ENCODE measurements at places on chromosomes 16 and 17.

GRCh38 chr17:61183793-61184192 is 215.8 kb upstream of the TBX2 start:
- no peaks in the 10 kb centered on the region for H3K27me3 ChIP-seq
- no peak overlapping the region for H3K4me3 ChIP-seq
- no peaks in the 10 kb centered on the region for H3K36me3 ChIP-seq

DNA sequence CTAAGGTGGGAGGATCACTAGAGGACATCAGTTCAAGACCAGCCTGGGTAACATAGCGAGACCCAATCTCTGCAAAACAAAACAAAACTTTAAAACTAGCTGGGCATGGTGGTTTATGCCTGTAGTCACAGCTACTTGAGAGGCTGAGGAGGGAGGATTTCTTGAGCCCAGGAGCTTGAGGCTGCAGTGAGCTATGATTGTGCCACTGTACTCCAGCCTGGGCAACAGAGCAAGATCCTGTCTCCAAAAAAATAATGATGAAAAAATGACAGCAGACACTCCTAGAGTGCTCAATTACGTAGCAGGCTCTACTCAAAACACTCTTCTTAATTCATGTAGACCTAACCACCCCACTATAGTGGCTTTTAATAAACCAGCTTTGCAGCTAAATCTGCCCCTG is 12.9 kb downstream of the ERN2 start:
- H3K27me3 ChIP-seq: no peaks in the 10 kb centered on the region
- no peaks in the 10 kb centered on the region for H3K4me1 ChIP-seq
- no peak overlapping the region for H3K4me3 ChIP-seq
- H3K27ac ChIP-seq: no peak overlapping the region
- no peak for DNase-seq
- H3K36me3 ChIP-seq: no peaks in the 10 kb centered on the region

DNA sequence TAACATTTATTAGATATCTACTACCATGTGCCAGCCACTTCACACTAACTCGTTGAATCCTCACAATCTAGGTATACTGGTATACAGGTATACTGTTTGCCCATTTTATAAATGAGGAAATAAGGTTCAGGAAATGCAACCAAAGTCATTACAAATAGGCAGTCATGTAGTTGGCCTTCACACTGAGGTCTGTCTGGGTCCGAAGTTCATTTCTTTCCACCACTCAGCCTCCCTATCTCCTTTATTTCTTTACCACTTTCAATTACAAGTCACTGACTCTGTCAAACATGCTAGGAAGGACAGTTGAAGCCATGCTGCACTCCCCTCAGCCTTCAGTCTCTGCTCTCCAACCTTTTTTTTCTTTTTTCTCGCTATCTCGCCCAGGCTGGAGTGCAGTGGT is 20.7 kb upstream of the SIAH1 start:
- peaks cover 28% of the 10 kb centered on the region for H3K4me1 ChIP-seq
- H3K27me3 ChIP-seq: no peaks in the 10 kb centered on the region
- H3K36me3 ChIP-seq: no peaks in the 10 kb centered on the region
- H3K4me3 ChIP-seq: no peak overlapping the region
- no peak overlapping the region for H3K27ac ChIP-seq
- no peak for DNase-seq

GRCh38 chr17:75404731-75405364 is 630 bp downstream of the GRB2 start:
- peak overlapping the region; percentile 92 for H3K4me3 ChIP-seq
- peaks cover 14% of the 10 kb centered on the region for H3K4me1 ChIP-seq
- H3K36me3 ChIP-seq: no peaks in the 10 kb centered on the region

- no peak overlapping the region for H3K27ac ChIP-seq
- H3K36me3 ChIP-seq: no peaks in the 10 kb centered on the region
- DNase-seq: no peak
- no peak overlapping the region for H3K4me3 ChIP-seq
- no peaks in the 10 kb centered on the region for H3K4me1 ChIP-seq
Observed at GRCh38 chr17:61809816-61810392, 53.4 kb downstream of the BRIP1 start.

- H3K4me3 ChIP-seq: no peak overlapping the region
- H3K4me1 ChIP-seq: peaks cover 22% of the 10 kb centered on the region
- DNase-seq: peak; percentile 73
- no peaks in the 10 kb centered on the region for H3K36me3 ChIP-seq
- peak overlapping the region; percentile 32 for H3K27ac ChIP-seq
- no peaks in the 10 kb centered on the region for H3K27me3 ChIP-seq
Observed at GRCh38 chr16:14193316-14193871, 122.3 kb downstream of the MRTFB start.

- no peaks in the 10 kb centered on the region for H3K27me3 ChIP-seq
- no peak overlapping the region for H3K4me3 ChIP-seq
- H3K27ac ChIP-seq: no peak overlapping the region
- DNase-seq: no peak
- H3K36me3 ChIP-seq: no peaks in the 10 kb centered on the region
- no peaks in the 10 kb centered on the region for H3K4me1 ChIP-seq
Observed at GRCh38 chr17:17403899-17404576, 72.8 kb upstream of the MED9 start.

DNA sequence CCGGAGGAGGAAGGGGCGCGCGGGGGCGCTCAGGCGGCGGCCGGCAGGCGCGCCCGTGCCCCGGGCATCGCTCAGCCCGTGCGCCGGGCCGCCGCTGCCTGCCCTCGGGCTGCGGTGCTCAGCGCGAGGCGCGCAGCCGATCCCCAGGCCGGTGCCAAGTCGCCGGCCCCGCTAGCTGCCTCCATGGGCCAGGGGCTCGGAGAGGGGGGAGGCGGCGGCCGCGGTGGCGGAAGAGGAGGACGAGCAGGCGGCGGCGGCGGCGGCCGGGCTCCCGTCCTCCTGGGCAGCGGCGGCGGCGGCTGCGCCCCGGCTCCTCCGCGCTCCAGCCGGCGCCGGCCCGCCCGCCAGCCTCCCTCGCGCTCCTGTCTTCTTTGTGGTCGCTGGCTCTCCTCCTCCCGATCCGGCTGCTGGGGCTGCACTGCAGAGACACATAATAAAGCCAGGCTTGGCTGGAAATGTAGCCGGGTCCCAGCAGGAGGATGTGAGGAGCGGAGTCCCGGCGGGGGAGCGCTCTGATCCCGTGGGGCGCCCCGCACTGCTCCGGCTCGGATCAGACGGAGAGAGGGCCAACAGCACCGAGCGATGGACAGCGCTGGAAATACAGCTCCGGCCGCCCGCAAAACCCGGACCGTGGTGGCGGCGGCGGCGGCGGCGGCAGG is 889 bp upstream of the ZNF423 start:
- peak; percentile 73 for DNase-seq
- H3K27ac ChIP-seq: no peak overlapping the region
- peaks cover 23% of the 10 kb centered on the region for H3K4me1 ChIP-seq

- H3K4me3 ChIP-seq: no peak overlapping the region
- peaks cover 39% of the 10 kb centered on the region for H3K4me1 ChIP-seq
- H3K36me3 ChIP-seq: no peaks in the 10 kb centered on the region
- H3K27me3 ChIP-seq: no peaks in the 10 kb centered on the region
Observed at GRCh38 chr17:19705771-19706770, 10.3 kb downstream of the SLC47A2 start.

DNA sequence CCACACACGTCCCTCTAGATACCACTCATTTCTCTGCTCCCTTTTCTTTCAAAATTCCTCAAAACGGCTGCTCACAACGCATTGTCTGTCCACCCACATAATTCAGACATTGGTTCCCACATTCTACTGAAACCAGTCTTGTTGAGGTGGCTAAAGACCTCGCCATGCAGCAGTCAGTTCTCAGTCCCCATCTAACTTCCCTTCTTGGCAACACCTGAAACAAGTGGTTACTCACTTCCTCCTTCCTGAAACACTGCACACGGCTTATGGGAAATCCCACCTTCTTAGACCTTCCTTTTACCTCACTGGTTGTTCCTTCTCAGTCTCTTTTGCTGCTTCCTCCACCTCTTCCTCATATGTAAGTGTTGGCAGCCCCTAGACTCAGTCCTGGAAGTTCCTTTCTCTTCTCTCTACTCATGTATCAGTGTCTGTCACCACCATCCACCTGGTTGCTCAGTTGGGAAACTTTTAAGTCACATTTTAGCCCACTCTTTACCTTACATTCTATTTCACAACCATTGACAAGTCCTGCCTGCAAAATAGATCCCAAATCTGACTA is 277.1 kb downstream of the CEP112 start:
- DNase-seq: no peak
- no peaks in the 10 kb centered on the region for H3K36me3 ChIP-seq
- H3K4me1 ChIP-seq: peaks cover 3% of the 10 kb centered on the region
- H3K4me3 ChIP-seq: no peak overlapping the region

DNA sequence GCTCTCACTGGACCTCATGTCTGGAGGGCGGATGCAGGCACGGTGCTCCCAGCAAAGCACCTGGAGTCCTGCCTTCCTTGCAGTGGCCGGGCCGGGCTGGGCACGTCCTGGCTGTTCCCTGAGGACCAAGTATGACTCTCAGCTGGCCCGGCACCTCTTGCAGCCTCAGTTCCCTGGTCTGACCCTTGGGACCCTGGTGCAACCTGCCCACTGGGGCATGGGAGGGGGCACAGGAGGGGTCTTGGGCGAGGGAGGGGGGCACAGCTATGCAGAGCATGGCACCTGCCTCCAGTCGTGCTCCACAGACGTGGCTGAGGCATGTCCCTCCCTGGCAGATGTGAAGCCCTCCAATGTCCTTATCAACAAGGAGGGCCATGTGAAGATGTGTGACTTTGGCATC is 19.6 kb downstream of the MAP2K3 start:
- no peaks in the 10 kb centered on the region for H3K27me3 ChIP-seq
- peaks cover 55% of the 10 kb centered on the region for H3K36me3 ChIP-seq
- no peak overlapping the region for H3K4me3 ChIP-seq
- H3K4me1 ChIP-seq: no peaks in the 10 kb centered on the region

DNA sequence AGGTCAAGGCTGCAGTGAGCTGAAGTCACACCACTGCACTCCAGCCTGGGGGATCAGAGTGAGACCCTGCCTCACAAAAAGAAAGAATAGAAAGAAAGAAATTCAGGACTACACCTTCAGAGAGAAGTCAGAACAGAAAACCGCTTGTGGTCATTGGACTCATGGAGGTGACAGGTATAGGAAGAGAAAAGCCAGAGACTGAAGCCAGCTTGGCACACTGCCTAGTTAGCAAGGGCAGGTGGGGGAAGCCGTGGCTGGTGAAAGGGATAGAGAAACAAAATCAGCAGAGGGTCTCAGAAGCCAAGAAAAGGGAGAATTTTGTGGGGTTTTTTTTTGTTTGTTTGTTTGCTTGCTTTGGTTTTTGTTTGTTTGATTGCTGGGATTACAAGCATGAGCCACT is 32.9 kb upstream of the SKAP1 start:
- no peaks in the 10 kb centered on the region for H3K27me3 ChIP-seq
- H3K27ac ChIP-seq: no peak overlapping the region
- DNase-seq: no peak
- H3K4me3 ChIP-seq: no peak overlapping the region
- no peaks in the 10 kb centered on the region for H3K4me1 ChIP-seq

- peaks cover 8% of the 10 kb centered on the region for H3K36me3 ChIP-seq
- peaks cover 53% of the 10 kb centered on the region for H3K4me1 ChIP-seq
- DNase-seq: peak; percentile 85
Observed at GRCh38 chr17:15262291-15263205, 2.6 kb downstream of the PMP22 start.

DNA sequence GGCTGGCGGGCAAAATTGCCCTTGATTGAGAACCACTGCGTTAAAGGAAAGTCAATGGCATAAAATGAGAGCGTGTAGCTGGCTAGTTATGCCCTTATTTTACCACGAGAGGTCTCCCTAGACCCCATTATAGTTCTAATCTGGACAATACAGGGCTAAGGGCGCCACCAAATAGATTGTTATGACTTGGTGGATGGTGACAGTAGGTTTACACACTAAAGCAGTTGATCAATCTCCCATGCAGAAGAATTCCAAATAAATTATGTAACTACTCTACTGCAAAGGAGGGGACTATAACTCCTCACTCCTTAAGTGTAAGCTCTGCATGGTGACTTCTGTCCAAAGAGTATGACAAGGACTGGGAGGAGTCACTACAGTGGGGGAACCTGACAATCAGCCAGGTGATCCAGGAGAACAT is 20.4 kb upstream of the YPEL2 start:
- no peaks in the 10 kb centered on the region for H3K27me3 ChIP-seq
- DNase-seq: peak; percentile 13
- H3K36me3 ChIP-seq: no peaks in the 10 kb centered on the region
- no peaks in the 10 kb centered on the region for H3K4me1 ChIP-seq
- no peak overlapping the region for H3K4me3 ChIP-seq
- H3K27ac ChIP-seq: no peak overlapping the region

DNA sequence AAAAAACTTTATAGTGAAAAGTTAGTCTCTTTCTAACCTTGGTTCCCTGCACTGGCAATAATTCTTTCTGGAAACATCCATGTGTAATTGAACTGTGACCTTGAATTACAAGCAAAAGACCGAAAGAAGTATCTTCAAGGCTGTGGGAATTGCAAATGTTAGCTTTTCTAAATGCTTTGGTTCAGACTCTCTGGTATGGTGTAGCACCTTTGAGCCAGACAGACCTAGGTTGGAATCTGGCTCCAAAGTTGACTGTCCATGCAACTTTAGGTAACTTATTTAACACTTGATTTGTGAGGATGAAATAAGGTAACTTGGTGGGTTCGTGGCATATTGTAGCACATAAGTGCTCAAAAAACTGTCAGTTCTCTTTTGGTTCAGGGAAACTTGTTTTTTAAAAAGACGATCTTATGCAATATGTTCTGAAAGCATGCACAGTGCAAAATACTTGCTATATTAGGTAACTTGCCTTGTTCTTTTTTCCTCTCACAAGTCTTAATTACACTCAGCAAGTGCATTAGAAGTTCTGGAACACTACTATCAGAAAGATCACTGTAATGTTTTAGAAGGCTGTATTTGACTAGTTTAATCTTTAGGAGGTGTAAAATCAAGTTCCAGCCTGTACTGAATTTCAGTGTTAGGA is 46.3 kb downstream of the TANGO6 start:
- H3K4me3 ChIP-seq: no peak overlapping the region
- DNase-seq: no peak
- no peaks in the 10 kb centered on the region for H3K36me3 ChIP-seq
- no peak overlapping the region for H3K27ac ChIP-seq
- H3K4me1 ChIP-seq: no peaks in the 10 kb centered on the region

DNA sequence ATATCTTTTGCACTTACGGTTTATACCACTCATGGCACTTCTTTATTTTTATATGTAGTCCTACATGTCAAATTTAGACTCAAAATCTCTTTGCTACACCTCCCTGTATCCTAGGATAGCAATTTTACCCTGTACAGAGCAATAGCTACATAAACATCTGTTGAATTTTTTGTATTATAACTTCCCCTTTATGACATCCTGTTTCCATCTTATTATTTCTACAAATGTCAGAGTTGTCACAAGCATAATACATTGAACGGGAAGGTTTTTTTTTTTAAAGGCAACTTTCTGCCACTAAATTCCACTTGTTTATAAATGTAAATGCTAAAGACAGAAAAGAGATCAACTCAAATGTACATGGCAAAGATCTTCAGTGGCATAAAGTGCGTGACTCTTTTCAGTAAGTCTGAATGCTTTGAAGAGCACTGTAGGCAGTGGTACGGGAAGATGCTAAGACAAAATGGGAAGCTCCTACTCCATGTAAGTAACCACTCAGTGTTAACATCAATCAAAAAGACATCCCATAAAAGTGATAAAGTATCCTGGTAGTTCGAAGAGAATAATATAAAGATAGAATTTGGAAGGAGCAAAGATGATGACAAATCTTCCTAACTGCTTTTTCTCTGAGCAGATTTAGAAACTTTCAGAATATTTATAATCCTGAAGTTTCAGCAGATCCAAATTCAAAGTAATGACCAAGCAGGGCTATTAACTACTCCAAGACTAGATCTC is 26.8 kb downstream of the GNA13 start:
- no peak for DNase-seq
- no peaks in the 10 kb centered on the region for H3K36me3 ChIP-seq
- peaks cover 4% of the 10 kb centered on the region for H3K4me1 ChIP-seq
- H3K27ac ChIP-seq: no peak overlapping the region

All from thyroid gland (tissue), 4 donors.